Esophagus squamous epithelium (tissue), 5 donors: ENCODE measurements at places on chromosomes 7 and 10.

GRCh38 chr7:99092064-99092720 is 51.7 kb downstream of the SMURF1 start:
- no peak for DNase-seq

GRCh38 chr7:128076796-128077271 is 45.6 kb upstream of the LRRC4 start:
- DNase-seq: no peak

DNA sequence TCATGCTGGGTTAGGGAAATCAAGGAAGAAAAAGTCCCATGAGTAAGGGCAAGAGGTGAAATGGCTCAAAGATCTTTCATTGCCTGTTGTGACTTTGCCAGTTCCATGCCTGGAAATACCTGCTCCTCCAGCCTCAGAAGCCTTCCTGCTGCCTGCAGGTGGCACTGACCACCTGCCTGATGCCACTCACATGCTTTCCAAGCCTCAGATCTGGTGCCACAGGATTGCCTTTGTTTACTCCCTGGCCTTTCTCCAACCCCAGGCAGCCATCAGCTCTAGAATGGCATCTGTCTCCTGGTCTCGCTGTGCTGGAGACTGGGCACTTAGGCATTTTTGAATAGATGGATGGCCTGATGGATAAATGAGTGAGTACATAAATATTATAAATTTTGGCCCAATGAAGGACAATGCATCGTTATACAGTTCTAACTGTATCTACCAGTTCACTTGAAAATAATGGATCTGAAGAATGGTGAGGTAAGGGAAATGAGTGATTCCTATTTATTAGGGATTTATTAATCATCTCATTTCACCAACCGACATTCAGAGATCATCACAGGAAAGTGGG is 657.2 kb downstream of the INHBA start:
- no peak for DNase-seq

- DNase-seq: no peak
Observed at GRCh38 chr10:102230264-102230860, 4.3 kb downstream of the ELOVL3 start.

DNA sequence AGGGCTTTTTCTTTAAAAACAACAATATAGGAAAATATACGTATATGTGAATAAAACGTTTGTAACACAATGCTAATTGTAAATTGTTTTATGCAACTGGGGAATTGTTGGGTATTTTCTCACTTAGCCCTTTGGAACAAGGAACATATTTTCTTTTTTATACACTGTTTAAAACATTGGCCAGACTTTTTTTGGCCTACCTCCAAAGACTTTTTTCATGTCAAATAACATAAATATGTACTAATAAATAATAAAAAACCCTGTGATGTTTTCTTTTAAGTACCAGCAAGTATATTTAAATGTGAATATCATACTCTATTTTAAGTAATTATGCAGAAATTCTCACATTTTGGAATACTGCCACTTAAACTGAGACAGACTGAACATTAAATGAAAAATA is 15.7 kb downstream of the TMEM106B start:
- no peak for DNase-seq
